ENCODE measurements at places on chromosomes 1 and 21.

- no peak for DNase-seq
These were observed 72.7 kb downstream of the MAST2 start for GRCh38 chr1:45876000-45876617.

GRCh38 chr1:101165954-101166353 lies 70.9 kb upstream of the S1PR1 start:
- no peak for DNase-seq

DNA sequence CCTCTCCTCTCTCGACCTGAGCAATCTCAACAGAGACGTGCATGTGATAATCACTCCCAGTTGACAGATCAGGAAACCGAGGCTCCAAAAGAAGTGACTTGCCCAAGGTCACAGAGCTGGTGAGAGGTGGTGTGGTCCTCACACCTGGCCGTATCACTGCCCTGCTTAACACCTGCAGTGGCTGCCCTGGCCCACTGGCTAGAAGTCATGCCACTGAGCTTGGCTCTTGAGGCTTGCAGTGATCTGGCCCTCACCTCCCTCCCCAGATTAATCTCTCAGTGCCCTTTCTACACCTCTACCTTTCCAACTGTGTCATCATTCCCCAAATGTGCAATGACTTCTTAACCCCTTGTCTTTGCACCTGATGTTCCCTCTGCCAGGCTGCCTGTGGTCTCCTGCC lies 38.8 kb downstream of the CDCP2 start:
- no peak for DNase-seq

- DNase-seq: no peak
These were observed 1.4 kb upstream of the B4GALT2 start for GRCh38 chr1:43977376-43978263.

- DNase-seq: no peak
These were observed 364.2 kb upstream of the ST6GALNAC5 start for GRCh38 chr1:76503100-76503499.

DNA sequence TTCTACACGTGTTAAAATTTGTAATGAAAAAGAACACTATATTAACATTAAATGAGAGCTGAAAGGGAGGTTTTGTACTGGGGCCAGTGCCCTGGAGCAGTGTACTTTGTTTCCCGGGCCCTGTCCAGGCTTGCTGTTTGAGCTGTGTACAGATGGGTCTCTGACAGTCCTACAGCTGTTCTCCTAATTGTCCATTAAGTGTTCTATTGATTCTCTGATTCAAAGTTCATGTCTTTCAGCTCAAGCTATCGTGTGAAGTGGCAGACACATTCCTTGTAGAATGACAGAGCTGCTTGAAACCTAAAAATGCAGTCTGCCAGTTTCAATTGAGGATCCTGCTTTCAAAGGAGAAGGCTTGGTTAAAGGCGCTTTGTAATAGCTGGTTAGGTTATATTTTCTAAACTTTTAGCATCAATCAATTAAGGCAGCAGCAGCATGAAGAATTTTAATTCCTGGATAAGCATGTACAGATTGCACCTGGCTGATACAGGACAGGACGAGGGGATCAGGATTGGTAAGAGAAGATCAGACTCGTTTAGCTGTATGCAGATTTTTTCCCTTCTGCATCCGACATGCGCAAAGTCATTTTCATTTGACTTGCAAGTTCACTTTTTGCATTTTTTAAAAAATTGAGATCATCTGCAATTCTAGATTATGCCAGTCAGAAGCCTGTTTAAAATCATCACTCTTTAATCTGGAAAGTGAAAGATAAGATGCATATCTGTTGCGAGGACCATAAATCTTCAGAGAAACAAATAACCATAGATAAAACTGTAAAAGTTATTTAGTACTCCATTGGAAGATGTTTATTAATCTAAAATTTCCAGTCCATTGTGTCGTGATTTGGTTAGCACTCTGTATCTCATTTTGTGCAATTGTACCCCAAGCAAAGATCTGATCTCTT lies 98.5 kb downstream of the ATG4C start:
- DNase-seq: no peak

DNA sequence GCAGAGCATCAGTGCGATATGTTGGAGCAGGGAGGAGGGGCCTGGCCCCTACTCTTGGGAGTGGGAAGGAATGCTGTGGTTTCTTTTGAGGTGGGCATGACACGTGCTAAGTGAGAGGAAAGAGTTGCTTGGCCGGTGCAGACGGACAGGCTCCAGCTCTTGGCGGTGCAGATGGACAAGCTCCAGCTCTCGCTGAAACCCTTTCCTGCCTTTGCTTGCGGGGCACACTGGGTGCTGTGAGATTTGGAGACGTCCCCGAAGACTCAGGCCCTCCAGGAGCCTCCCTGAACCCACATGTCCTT lies 15.9 kb downstream of the PDXK start:
- DNase-seq: no peak

All from activated CD4-positive, alpha-beta T cell treated with anti-CD3 and anti-CD28 coated beads, Interleukin-2, amount 50 U/mL, for 16 hours (primary cell).